Activated effector memory CD4-positive, alpha-beta T cell treated with Interleukin-2 at 50 U/mL for 16 hours (primary cell): ENCODE measurements at places on chromosomes 11 and 22.

GRCh38 chr11:116478205-116478604, 294.6 kb downstream of the BUD13 start:
- no peak for DNase-seq

DNA sequence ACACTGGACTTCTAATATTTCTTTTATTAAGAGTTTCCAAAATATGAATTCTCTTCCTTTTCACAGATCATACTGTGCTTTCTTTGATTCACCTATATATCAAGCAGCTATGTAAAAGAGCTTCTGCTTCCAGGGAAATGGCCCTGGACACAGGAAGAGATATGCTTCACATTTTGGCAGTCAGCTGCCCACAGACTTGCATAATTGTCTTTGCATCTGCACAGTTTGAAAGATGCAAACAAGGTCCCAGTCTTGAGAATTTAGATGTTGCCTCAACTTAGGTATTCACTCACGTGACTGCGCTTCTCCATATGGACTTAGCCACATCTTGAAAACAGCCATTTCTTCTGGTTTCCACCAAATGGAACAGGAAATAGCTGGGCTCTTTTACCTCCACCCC, 92.3 kb upstream of the POU2AF2 start:
- DNase-seq, result no peak

GRCh38 chr11:61510974-61511373, 2.4 kb downstream of the LRRC10B start:
- DNase-seq, result no peak

DNA sequence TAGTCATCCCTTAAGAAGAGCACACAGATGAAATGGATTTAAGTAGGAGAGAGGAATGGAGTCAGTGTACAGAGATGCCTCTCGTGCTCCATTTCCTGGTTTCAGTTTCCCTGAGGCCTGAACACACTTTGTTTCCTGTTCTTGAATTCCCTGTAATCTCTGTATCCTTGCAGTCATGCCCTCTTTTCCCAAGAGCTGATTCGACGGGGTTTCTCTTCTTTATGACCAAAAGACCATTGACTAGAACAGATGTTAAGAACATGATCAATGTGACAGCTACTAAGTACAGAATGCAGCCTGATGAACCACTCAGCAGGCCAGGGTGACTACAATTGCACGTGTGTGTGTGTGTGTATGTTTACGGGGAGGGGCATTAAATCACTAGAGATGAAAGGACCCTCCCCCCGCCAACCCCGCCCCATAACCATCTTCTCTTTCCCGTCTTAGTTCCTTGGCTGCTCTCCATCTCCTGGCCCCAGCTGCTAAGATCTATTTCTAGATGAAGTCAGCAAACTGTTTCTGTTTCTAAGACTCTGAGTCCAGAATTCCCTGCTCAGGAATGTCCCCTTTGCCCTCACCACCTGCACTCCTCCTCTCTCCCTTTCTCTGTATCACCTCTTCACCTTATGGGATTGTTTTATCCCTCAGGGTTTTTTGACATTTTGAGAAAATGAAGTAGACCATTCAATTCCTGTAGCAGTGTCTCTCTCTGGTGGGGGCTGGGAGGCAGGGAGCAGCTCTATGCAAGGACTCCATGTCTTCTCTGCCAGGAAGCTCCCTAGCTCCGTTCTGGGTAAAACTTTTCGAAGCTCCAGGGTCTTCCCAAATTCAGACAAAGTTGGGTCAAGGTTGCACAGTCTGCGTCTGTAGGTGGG, 26.0 kb downstream of the SLC22A6 start:
- DNase-seq, result no peak

GRCh38 chr11:84901991-84902390, 725.2 kb downstream of the DLG2 start:
- DNase-seq, result no peak

DNA sequence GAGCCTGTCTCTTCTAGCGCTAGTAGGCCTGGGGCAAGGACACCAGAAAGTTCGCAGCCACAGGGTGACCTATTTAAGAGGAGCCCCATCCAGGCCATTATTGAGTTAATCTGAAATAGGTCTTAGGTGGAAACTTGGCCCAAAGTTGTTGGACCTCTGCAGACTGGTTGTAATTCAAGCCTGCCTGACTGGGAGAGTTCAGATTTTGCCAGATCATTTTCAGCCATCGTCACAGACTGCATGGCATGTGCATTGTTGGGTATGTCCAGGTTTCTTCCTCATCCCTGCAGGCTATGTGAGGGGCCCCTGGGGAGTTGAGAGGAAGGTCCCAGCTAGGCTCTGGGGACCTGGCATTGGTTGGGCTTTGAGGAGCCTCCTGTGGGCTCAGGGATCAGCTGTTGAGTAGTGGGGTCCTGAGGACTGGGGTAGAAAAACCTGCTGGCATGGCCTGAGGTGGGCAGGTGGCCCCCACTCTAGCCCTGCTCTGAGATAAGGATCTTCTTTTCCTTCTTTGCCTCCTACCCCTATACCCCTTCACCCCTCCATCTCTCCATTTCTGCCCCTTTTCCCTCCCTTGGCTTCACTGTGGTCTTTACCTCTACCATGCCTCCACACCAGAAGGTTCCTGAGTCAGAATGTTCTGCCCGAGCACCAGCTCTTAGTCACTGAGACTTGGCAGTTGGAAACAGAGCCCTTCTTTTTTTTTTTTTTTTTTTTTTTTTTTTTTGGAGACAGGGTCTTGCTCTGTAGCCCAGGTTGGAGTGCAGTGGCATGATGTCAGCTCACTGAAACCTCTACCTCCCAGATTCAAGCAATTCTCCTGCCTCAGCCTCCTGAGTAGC, 112.7 kb downstream of the MORC2 start:
- DNase-seq, result no peak

DNA sequence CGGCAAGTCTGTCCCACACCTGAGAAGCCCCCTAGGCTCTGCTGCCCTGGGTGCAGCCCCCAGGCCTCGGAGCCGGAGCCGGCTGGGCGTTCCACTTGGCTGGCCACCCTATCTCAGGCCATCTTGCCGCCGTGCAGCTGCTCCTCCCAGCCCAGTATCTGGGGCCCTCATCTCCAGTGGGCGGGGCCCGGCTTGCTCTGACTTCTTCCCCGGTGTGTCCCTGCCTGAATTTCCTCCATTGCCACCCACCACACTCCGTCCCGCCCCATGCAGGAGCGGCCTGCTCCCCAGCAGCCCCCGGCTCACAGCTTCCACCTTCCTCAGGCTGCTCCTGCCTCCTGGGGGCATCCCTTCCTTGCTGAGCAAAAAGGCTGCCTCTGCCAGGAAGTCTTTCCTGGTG, 46.6 kb downstream of the WNT7B start:
- no peak for DNase-seq

- DNase-seq, result no peak
Measured at GRCh38 chr11:117806846-117807245, 9.8 kb upstream of the DSCAML1 start.

- no peak for DNase-seq
Measured at GRCh38 chr22:24588757-24589481, 4.0 kb downstream of the LRRC75B start.

DNA sequence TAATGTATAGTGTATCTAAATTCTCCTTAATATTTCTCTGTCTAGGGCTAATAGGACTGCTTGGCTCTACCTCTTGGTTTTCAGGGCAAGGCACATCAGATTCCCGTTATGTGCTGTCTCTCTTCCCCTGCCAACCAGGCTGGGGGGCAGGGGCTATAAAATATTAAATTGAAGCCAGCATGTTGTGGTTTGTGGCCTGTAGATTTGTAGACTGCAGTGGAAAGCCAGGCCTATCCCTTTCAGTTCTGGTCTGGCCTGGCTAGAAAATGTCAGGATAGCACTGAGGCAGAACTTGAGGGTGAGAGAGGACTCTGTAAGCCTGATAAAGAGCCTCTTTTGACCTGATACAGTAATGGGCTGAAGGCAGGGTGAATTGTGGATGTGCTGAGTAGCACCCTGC, 14.4 kb upstream of the GRK2 start:
- no peak for DNase-seq
